Activated CD4-positive, alpha-beta memory T cell treated with anti-CD3 and anti-CD28 coated beads for 36 hours (primary cell): ENCODE measurements at places on chromosomes 13 and 19. TPM values are rescaled to one million over a fixed set of nuclear protein-coding genes. Genes with fewer than 3 reads are reported as not detected.

The PBX4 gene
- total RNA-seq, result 45.7 TPM

The CGB2 gene
- total RNA-seq, result not detected

The OR10H1 gene
- total RNA-seq, result not detected

The MISP3 gene
- 2.5 TPM for total RNA-seq

The CHAF1A gene
- 63.5 TPM for total RNA-seq

DNA sequence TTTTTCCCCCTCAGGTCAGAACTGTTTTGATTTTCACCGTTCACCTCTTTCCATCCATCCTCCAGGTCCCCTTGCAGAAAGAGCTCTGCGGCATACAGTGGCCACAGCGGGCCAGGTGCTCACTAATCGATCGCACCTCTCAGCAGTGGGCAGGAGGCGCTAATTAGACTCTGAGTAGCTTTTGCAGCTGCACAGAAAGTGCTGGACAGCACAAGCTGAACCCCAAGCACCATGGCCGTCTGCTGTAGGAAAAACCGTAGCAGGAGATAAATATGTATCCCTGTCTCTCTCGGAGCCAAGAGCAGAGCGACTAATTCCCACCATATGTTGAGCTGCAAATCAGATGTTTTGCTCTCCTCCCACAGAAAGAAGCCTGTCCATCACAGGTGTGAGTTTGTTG, 54.4 kb downstream of the PEX11G start:
- DNase-seq, result no peak

GRCh38 chr13:53200498-53201453, 172.2 kb downstream of the OLFM4 start:
- DNase-seq, result peak; percentile 18

GRCh38 chr19:49843265-49843664, 7.7 kb upstream of the PTOV1 start:
- DNase-seq, result no peak

DNA sequence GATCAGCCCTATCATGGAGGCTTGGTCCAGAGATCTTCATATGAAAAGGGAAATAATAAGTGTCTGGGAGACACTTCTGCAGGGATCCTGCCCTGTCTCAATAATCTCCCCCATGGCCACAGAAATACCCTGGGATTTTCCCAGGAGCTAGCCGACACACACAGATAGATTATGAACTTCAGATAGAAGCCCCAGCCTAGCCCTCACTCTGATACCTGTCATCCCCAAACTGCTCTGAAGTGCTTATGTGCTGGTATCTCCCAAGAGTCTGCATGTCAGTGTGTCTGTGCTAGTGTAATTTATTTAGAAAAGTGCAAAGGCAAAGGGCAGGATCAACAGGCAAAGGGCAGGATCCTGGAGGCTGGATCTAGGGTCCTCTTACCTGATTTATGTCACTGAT, 38.7 kb upstream of the ZNF766 start:
- no peak for DNase-seq
